CD4-positive, alpha-beta T cell treated with Interleukin-15 for 4 hours (primary cell): ENCODE measurements at places on chromosomes 16 and 17.

GRCh38 chr16:84156342-84156784, 11.3 kb downstream of the DNAAF1 start:
- DNase-seq = no peak

DNA sequence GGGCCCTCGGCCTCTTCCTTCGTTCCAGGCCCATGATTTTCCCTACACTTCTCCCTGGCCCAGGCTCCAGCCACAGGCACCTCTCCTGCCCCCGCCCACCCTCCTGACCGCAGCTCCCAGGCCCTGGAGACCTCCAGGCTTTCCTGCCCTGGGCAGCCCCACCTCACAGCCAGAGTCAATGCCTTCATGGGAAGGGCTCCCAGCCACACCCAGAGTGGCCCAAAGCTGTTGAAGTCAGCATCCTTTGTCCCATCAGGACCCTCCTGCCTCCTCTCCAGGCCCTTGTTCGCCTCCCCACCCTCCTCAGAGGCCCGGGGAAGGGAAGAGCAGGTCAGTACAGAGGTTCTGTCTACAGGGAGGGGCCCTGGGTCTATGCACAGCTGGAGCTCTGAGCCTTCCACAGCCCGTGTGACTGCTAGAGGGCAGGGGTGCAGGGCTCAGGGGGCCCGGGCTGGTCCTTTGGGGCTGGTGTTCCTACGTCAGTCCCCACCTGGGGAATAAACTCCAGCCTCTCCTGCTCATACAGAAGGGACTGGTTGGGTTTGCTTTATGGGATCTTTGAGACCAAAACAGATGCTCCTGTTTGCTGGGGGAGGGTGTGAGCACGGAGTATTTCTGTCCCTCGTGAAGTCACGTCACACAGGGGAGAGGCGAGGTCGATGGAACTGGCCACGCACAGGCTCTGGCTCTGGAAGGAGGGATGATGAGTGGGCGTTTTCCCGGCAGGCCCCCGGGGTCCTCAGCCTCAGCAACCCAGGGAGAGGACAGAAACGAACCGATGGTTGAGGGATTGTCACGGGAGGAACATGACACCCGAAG, 20.3 kb downstream of the TRARG1 start:
- DNase-seq = no peak

DNA sequence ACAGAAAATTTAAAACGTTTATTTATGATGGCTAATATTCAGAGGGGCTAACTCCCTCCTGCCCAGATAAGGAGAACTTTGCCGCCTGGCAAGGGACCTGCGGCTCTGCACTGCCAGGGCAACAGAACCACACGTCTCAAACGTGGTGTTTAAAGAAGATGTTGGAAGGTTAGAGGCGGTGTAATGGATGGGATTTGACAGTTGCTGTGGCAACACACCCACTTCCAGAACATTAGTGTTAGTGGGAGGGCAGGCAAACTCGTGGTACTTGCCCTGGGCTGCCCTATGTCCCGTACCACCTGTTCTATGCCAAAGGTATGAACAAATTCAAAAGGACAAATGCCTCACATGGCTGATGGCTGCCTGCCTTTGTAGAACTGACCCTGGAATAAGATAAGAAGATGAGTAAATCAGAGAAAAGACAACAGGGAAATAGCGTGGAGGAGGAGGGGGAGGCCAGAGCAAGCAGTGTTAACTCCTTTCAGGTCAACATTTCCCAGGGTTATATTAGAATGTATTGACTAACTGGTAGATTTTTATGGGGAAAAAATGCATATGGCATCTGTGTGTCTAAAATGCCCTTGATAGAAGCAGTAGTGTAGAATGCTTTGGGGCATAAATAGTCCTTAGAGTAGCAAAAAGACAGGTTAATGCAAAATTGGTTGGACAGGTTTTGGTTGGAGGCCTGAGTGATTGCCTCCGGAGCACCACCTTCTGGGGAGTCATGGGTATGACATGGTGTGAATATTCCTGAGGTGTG, 30.8 kb downstream of the HLF start:
- DNase-seq = peak; percentile 62

- DNase-seq = no peak
These were observed 1.7 kb downstream of the ADCY9 start for GRCh38 chr16:4114257-4115208.

GRCh38 chr17:32487473-32488176, 832 bp downstream of the CDK5R1 start:
- DNase-seq = no peak

GRCh38 chr17:77055453-77055852, 85.3 kb upstream of the SEC14L1 start:
- DNase-seq = no peak

DNA sequence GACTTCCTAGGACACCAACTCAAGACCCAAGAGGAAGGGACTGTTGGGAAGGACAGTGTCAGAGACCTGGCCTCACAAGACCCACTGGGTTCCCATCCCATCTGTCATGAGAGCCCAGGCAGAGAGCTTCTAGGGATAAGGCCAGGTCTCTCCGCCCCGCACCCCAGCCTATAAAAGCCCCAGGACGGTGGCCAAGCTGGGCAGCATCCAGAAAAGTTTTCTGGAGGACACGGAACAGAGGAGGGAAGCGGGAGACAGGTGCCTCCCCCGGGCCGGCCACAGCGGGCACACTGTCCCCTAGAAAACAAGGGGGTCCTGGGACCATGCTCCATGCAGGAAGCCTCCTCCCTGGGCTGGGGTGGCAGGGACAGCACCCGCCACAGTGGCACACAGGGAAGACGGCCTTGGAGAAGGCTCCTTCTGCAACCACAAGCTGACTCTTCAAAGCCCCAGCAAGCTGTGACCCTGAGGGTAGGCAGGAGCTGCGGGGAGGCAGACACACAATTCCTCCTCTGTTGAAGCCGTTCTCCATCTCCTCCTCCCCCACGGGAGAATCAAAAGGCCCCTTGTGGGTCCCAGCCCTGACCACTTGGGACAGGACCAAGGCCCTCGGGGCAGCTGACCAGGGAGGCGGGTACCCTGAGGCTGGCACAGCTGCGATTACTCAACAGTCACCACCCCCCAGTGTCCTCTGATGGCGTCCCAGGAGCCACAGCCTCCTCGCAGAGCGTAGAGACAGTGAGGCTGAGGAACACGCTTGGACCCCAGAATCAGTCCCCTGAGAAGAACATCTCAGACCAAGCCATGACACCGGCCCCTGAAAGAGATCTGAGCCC, 26.1 kb downstream of the TRPV3 start:
- DNase-seq = no peak

- peak; percentile 32 for DNase-seq
These were observed 4.1 kb downstream of the MAP2K3 start for GRCh38 chr17:21288571-21289017.

DNA sequence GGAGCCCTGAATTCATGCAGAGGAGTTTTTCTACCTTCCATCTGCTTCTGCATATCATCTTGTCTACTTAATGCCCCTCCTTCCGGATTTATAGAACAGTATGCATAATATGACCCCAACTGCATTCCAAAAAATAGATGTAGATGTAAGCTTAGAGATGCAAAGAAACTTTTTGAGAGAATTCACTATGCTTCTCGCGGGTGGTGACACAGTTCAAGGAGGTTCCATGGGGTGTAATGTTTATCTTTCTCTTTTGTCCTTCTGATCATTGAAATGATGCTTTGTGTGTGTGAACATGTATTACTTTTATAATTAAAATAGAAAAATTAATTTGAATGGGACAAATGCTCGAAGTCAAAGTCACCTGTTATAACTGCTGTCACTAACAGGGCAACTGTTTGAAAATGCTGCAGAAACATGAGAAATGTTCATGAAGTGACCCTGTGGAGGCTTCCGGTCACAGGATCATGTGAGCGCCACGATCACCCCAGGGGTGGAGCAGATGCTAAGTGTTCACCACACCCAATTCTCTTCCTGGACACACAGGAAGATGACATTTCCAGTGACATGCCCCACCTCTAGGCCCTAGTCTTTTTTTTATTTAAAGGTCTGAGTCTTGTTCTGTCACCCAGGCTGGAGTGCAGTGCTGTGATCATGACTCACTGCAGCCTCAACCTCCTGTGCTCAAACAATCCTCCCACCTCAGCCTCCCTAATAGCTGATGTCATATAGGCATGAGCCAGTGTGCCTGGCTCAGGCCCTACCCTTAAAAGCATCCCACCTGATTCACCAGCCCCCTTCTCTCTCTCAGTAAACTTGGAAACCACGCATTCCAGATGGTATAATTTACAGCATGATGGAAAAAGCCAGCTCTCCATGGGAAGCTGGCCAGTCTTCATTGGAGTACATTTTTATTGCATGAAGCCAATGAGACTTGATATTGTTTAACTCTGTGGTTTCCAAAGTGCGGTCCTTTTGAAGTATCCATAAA, 21.0 kb upstream of the AGRP start:
- peak; percentile 74 for DNase-seq

- no peak for DNase-seq
These were observed 111.3 kb downstream of the BANP start for GRCh38 chr16:88062341-88063210.

GRCh38 chr17:65193716-65194293, 56.6 kb downstream of the RGS9 start:
- no peak for DNase-seq

DNA sequence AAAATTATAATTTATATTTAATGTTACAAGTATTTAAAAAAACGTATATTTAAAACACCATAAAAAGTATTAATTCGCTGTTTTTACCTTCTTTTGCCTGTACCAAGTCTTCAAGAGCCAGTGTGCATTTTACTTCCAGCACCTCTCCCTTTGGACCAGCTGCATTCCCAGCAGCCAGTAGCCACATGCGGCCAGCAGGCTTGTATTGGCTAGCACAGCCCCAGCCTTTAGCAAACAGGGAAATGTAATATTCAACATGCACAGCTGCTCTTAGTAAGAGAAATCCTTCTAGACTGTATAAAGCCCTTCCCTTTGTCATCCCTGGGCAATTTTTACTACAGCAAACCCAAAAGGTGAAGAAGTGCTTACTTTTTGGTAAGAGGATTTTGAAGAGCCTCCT, 6.6 kb downstream of the DHODH start:
- no peak for DNase-seq

GRCh38 chr16:79716645-79717332, 116.3 kb upstream of the MAF start:
- peak; percentile 7 for DNase-seq

- no peak for DNase-seq
These were observed 56.2 kb downstream of the MARF1 start for GRCh38 chr16:15586716-15587115.

- DNase-seq = no peak
These were observed 701 bp upstream of the DPEP2 start for GRCh38 chr16:67999985-68000384.

DNA sequence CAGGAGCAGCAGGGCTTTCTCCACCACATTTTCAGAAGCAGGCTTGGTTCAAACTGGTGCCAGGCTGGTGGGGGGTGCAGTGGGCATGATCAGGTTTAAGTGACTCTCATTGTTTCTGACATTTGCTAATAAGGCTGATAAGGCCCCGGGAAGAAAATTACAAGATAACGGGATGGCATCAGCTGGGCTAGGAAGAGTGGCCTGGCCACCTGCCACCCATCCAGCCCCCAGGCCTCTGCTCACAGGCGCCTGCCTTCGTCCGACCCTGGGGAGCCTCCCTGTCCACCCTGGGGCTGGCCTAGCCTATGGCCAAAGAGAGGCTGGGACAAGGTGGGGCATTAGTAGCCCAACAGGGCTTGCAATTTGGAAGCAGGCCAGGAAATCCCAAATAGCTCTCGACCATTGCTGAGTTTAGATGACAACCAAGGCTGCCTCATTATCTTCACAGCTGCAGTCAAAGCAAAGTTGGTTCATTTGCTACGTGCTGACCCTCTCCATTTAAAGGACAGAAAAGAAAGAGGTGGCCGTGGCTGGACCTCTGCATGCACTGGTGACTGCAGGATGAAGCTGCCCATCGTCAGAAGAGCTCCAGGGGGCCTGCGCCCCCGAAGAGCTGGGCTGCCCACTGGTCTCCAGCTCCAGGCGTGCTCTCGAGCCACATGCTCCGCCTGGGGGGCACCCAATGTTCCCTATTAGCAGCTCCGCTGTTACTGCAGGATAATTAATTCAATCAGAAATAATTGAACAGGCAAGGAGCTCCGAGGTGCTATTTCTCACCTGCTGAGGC, 44.9 kb downstream of the PEMT start:
- no peak for DNase-seq

DNA sequence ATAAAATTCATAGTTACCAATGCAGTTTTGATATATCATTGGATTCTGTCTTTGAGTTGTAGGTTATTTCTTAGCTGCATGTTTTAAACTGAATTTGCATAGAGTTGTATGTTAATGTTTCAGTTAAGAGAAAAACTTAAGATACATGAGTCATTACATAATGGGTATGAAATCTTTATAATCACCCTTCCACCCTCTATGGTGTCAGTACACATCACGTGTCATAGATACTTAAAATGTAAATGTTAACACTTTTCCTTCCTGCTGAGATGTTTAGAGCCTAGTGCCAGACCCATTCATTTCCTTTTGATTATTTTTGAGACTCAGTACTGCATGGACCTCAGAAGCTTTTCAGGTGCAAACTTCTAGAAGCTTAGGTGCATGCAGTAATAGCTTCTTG, 20.5 kb downstream of the ZNF207 start:
- no peak for DNase-seq

DNA sequence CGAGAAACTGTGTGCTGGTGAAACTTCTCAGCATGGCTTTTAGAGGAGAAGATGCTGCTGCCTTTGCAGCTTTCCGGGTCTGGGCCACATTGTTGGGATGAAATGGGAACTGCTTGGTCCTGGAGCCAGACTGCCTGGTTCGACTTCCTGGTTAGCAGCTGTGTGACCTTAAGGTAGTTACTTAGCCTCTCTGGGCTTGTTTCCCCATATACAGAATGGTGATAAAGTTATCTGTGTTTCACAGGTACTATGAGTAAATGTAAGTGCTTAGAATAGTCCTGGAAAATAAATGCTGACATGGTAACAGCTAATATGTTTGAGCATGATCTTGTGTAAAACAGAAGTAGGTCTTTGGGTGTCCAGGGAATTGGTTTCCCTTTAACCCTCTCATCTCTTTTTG, 26.3 kb downstream of the AKAP1 start:
- DNase-seq = no peak
